ENCODE measurements at places on chromosomes 16 and 17.

- H3K4me1 ChIP-seq, result peaks cover 16% of the 10 kb centered on the region
- H3K4me3 ChIP-seq, result peak overlapping the region; percentile 66
- H3K27ac ChIP-seq, result no peak overlapping the region
- DNase-seq, result no peak
- peaks cover 12% of the 10 kb centered on the region for H3K36me3 ChIP-seq
These were observed 704 bp downstream of the ASIC2 start for GRCh38 chr17:33292201-33292980.

- H3K27ac ChIP-seq, result no peak overlapping the region
- no peak overlapping the region for H3K4me3 ChIP-seq
- no peaks in the 10 kb centered on the region for H3K36me3 ChIP-seq
- DNase-seq, result no peak
- H3K27me3 ChIP-seq, result peaks cover 37% of the 10 kb centered on the region
These were observed 23.0 kb downstream of the CCDC182 start for GRCh38 chr17:57721967-57722703.

DNA sequence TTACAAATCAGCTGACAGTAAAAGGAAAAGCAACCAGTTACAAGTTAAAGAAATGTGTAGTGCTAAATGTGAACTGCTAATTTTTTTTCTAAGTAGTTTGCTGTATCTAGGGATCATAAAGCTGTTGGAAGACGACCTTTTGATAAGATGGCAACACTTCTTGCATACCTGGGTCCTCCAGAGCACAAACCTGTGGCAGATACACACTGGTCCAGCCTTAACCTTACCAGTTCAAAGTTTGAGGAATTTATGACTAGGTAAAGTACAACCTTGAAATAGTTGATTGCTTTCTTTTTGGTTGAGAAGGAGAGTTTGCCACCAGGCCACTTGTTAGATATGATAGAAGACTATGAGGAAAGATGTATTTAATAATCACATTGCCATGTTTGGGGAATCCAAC is 35.4 kb downstream of the OMG start:
- no peak for DNase-seq
- H3K36me3 ChIP-seq, result peaks cover 5% of the 10 kb centered on the region
- H3K27ac ChIP-seq, result no peak overlapping the region
- no peaks in the 10 kb centered on the region for H3K27me3 ChIP-seq
- no peak overlapping the region for H3K4me3 ChIP-seq

DNA sequence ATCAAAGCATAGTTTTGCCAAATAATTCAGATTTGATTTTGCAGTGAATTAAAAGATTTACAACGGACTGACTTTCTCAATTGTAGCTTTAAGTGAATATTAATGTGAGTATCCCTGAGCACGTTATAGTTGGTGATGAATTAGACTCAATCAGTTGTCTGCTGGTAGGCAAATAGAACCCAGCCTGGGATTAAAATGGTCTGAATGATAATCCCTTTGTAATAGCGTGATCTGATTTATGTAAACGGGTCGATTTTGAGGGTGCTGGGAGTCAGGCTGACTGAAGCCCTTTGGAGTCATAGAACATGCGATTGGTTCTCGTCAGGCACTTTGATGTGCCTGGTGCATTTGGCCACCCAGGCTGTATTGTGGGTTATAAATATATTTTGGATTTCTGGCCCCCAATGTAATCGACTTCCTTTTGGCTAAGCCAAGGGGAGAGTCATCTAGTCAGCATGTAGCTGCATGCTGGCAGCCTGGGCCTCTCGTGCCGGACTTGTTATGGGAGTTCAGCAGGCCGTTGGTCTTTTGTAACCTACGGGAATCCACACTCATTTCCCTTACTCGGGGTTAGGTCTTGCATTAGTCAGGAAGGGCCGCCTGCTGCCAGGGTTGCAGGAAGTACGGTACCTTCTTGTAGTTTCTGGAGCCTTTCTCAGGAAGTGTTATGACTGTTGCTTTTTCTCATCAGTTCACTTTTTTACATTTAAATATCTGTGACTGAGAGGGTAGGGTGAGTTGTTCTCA is 5.4 kb downstream of the PGS1 start:
- no peaks in the 10 kb centered on the region for H3K36me3 ChIP-seq
- peak overlapping the region; percentile 76 for H3K4me3 ChIP-seq
- DNase-seq, result no peak
- H3K27ac ChIP-seq, result peak overlapping the region; percentile 97

GRCh38 chr16:2429771-2430663 is 770 bp downstream of the CCNF start:
- DNase-seq, result no peak
- H3K4me3 ChIP-seq, result peak overlapping the region; percentile 92
- peaks cover 13% of the 10 kb centered on the region for H3K4me1 ChIP-seq
- no peaks in the 10 kb centered on the region for H3K27me3 ChIP-seq
- peaks cover 4% of the 10 kb centered on the region for H3K36me3 ChIP-seq

- peaks cover 6% of the 10 kb centered on the region for H3K4me1 ChIP-seq
- no peak overlapping the region for H3K4me3 ChIP-seq
- peaks cover 28% of the 10 kb centered on the region for H3K36me3 ChIP-seq
These were observed 64.8 kb downstream of the CACNG1 start for GRCh38 chr17:67109111-67109510.

- H3K4me3 ChIP-seq, result no peak overlapping the region
- H3K4me1 ChIP-seq, result peaks cover 2% of the 10 kb centered on the region
- no peaks in the 10 kb centered on the region for H3K36me3 ChIP-seq
- H3K27ac ChIP-seq, result no peak overlapping the region
- H3K27me3 ChIP-seq, result no peaks in the 10 kb centered on the region
- no peak for DNase-seq
These were observed 18.7 kb upstream of the SSTR5 start for GRCh38 chr16:1053700-1054368.

GRCh38 chr17:78647032-78647431 is 69.8 kb upstream of the DNAH17 start:
- no peak for DNase-seq
- peak overlapping the region; percentile 42 for H3K4me3 ChIP-seq
- H3K4me1 ChIP-seq, result peaks cover 11% of the 10 kb centered on the region
- H3K36me3 ChIP-seq, result no peaks in the 10 kb centered on the region
- H3K27me3 ChIP-seq, result no peaks in the 10 kb centered on the region
- H3K27ac ChIP-seq, result peak overlapping the region; percentile 96

GRCh38 chr16:69935278-69935711 is 15.8 kb upstream of the CLEC18A start:
- H3K27ac ChIP-seq, result no peak overlapping the region
- H3K4me1 ChIP-seq, result no peaks in the 10 kb centered on the region
- peaks cover 2% of the 10 kb centered on the region for H3K36me3 ChIP-seq
- H3K4me3 ChIP-seq, result no peak overlapping the region
